ENCODE measurements at places on chromosomes 3 and 15.

- no peak for DNase-seq
These were observed 21.7 kb downstream of the XYLB start for GRCh38 chr3:38368238-38368637.

- no peak for DNase-seq
These were observed 38.2 kb downstream of the PCSK6 start for GRCh38 chr15:101451266-101451799.

GRCh38 chr3:141307351-141308059 lies 60.8 kb upstream of the ZBTB38 start:
- no peak for DNase-seq

- DNase-seq, result no peak
These were observed 24.3 kb downstream of the HERC1 start for GRCh38 chr15:63809452-63809851.

DNA sequence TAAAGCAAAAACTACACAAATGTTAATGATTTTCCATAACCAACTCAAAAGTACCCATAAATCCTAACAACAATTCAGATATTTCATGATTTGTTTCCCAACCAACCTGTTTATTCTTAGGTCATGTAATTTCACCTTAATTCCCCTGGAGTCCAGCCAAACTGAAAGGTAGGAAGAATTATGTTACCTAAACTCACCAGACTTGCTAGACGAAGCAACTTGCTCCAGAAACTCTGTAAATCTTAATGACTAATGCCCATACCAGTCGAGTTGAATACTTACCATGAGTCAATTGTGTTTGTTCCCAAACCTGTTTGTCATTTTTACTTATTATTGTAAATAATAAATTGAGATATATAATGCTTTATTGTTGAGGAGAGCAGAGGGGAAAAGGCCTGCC lies 1030.0 kb downstream of the TBL1XR1 start:
- DNase-seq, result no peak

DNA sequence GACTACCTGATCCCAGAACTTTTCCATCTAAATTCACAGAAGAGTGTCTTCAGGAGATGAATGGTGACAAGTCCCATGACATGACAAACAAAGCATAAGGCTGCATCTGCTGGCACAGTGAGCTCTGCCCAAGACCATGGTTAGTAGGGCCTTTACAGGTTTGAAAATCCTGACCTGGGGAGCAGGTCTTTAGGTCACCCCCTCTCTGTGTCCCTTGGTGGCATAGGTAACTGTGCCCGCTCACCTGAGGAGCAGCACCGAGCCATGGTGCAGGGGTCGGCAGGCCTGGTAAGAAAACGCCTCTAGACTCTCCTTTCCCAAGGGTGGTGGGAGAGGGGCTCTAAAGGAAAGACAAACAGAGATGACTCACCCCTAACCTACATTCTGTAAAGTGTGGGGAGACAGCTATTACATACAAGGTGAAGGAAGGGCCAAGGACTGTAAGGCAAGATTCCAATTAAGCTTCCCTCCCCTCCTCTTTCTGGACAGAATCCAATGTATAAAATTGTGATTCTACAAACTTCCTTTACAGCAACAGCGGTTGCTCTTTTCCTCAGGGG lies 74.0 kb downstream of the SATB1 start:
- no peak for DNase-seq

GRCh38 chr15:69031013-69032001 lies 16.8 kb downstream of the NOX5 start:
- DNase-seq, result no peak

- DNase-seq, result no peak
These were observed 128.8 kb downstream of the FOXP1 start for GRCh38 chr3:71454512-71455403.

- DNase-seq, result no peak
These were observed 2.1 kb downstream of the RNU5B-1 start for GRCh38 chr15:65306551-65306950.

DNA sequence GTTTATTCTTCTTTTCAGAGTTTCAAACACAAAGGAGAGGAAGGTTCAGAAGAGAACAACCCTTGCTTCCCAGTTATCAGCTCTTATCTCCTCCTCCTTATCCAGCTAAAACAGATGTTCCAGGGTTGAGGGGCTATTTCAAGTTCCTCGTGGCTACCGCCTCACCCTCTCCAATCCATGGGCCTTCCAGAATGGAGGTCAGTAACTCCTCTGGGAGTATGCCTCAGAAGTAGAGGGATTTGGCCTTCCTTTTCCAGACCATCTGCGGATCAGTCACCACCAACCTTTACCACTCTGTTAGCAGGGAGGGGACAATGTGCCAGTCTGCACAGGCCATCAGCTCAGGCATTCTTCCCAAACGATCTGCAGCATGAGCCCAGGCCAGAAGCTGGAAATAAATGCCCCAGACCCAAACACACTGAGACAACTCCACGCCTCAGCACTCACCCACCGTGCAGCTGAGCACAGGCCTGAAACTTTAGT lies 14.8 kb downstream of the HTR3C start:
- DNase-seq, result no peak

DNA sequence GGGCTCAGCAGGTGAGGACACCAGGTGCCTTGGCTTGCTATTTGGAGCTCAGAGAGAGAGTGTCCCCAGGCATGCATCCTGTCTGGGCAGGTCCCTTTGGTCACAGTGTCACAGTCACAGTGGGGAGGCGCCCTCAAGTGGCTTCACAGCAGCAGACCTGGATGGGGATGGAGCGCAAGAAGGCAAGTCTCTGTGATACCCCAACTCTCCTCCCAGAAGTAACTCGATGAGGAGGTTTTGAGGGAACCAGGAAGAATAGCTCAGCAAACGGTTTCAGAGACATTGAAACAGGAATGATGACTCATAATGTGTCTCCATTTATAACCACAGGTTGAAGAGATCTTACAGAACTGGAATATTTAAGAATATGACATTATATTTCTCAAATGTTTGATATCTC lies 66.5 kb upstream of the SH3GL3 start:
- no peak for DNase-seq

DNA sequence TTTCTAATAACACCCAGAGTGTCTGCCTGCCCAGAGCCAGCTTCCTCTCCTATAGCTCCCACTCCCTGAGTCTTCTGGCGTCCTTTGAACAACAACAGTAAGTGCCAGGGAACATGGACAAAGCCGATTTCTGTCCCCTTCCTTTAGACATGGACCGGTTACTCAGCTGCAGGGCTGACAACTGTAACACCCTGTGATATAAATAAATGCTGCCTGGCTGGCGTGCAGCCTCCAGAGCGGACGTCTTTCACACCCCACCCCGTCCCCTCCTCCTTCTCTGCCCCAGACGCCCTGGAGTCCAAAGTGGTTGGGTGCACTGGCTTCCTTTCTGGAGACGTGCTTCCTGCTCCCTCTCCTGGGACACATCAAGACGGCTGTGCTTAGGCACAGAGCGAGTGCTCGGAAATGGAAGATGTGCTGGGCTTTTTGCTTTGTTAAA lies 281.9 kb upstream of the LRRFIP2 start:
- DNase-seq, result no peak

DNA sequence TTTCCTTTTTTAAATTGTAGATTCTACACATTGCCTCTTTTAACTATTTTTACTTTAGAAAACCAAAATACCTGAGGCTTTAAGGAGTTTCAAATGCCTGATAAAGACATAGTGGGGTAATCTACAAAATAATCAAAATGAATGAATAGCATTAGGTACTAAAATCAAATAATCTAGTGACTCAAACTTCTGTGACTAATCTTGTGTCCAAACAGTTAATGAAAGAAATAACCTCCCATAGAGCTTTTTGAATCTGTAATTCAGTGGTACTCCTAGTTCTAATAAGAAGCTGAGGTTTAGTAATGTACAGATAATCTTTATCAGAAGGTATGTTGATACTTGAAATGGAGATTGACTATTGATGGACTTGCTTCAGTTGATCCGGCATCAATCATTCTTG lies 53.0 kb downstream of the DTWD1 start:
- no peak for DNase-seq

DNA sequence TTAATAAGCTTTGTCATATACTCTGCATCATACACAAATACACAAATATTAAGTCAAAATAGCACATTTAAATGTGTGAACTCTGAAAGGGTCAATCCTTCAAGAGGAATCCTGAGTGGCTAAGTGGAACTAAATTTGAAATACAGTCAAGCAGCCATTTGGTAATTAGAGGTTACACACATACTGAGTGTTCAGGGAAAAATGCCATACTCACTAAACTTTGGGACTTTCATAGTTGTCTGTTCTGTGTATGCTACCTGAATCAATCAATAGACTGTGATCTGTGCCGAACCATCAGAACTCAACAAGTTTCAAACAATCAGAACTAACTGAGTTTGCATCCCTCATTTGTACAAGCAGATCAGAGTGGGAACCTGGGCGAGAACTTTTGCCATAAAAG lies 15.3 kb downstream of the ANKRD28 start:
- DNase-seq, result no peak

DNA sequence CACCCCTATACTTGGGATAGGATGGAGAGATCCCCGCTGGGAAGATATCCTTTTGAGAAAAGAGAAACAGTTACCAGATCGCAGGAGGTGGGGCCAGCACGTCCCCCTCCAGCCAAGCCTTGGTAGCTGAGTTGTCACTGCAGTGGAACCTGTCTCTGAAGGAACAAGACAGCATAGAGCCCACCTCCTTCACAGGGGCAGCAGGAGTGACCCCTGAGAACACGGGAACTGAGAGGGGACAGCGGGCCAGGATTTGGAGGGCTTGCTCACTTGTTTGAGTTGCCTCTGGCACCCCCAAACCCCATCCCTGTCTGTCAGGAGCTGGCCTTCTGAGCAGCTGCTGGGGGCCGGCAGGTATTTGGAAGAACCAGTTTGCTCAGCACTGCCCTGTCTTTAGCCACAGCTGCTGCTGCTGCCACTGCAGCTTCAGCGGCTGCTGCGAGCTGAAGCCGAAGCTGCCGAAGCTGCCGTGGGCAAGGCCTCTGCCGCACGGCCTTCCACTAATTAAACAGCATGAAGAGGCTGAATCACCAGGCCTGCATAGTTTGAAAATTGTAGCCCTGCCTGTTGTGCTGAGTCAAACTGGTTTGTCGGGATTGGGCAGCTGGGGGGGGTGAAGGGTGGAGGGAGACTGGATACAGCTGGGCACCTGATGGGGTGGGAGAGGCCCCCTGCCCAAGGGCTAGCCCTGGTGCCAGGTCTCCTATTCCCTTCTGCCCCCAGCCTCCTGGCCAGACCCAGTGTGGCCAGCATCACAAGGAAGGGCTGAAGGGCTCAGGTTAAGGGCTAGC lies 4.0 kb downstream of the EPHB3 start:
- peak; percentile 53 for DNase-seq

Data from NCI-H1417 treated with DMSO at 0.1 percent for 48 hours (cell line).